ENCODE measurements at places on chromosomes 13 and 19.

DNA sequence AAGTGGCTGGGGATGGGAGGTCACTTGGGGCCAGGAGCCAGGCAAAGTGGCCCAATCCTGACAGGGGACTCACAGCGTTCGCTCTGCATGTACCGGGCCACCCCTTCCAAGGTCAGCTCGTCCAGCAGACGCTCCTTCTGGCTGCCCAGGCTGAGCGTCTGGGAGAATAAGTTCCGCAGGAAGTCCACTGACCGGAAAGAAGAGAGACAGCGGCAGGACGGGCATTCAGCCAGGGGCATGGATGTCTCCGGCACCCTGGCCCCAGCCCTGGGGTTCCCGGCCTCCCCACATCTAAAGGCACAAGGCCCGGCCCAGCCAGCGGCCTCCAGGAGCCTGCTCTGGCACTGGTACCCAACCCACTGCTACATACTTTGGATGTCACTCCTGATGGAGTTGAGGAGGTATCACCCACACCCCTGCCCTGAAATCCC is 6.1 kb downstream of the SIRT2 start:
- DNase-seq = no peak

DNA sequence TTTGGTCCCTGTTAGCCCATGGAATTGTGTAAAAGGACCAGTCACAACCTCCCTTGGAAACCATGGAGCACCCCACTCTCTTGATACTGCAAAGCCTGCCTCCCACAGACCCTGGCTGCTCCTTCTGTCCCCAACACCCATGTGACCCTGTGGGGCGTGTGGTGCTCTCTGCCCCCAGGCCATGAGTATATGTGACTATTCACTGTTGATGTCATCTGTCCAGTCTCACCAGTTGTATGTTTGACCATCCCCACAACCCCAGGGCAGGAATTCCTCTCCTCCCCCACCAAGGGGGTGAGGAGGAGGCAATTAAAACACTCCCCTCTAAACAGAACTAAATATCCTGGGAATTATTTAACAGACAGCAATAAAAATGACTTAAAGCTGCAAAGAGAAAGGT is 35.2 kb downstream of the KCTD15 start:
- no peak for DNase-seq

- no peak for DNase-seq
Observed at GRCh38 chr13:97348569-97349100, 85.3 kb upstream of the RAP2A start.

DNA sequence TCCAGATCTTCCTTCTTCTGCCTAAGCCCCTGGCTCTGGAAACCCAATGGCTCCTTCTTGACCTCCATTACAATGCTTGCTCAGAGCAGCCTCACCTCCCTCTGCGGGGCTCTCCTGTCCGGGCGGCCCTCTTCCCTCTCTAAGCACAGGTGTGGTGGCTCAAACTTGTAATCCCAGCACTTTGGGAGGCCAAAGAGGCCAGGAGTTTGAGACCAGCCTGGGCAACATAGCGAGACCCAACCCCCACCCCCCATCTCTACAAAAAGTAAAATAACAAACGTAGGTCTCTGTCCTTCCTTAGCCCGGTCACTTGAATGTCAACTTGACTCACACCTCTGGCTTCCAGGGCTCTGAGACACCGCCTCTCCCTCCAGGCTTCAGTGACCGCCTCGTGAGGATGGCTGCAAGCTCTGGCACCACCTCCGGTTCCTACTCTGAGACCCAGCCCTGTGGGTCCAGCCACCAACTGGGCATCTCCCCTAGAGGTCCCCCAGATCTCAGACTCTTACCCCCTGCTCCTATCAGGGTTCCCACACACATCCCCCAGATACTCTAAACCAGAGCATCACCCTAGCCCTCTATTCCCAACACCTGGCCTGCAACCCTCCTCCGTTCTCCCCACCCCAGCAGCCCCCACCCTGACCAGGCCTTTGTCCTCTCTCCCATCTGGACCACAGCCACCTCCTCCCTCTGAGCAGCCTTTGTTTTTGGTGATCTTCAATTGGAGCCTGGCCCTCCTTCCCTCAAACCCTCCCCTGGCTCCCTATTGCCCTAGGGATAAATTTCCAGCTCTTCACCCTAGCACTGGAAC is 4.7 kb upstream of the TLE2 start:
- no peak for DNase-seq

GRCh38 chr13:69603144-69603853 is 504.3 kb upstream of the ATXN8OS start:
- no peak for DNase-seq

GRCh38 chr13:99376132-99376531 is 68.9 kb upstream of the GPR183 start:
- DNase-seq = no peak

DNA sequence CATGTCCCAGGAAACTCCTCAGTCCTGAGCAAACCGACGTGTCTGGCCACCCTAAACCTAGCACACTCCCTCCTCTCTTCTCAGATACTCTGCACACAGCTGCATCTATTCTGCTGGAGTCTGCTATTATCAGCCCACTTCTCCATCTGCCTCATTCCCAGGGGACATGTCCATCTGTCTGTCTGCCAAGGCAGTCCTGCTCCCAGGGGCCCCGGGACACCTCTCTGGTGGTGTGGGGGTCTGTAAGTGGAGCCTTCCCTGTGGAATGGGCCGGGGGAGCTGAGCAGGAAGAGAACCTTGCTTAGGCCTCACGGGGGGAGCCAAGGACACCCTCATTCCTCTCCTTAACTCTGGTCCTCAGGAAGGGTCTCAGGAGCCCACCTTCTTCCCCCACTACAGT is 72.7 kb downstream of the ERICH6B start:
- DNase-seq = no peak

DNA sequence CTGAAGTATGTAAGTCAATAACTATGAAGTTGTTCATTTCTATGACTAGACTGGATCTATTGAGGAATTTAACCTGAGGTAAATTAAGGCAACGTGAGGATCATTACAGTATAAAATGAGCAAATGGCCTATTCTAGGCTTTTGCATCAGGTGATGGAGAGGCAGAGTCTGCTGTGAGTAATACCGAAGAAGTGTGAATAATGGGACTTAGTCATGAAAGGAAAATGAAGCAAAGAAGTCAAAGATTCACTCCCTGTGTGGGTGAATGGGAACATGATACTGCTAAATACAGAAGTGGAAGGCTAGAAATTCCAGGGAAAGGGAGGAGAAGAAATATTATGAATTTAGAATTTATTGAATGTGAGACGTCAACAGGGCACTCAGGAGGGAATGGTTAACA is 774.1 kb downstream of the LIG4 start:
- no peak for DNase-seq

DNA sequence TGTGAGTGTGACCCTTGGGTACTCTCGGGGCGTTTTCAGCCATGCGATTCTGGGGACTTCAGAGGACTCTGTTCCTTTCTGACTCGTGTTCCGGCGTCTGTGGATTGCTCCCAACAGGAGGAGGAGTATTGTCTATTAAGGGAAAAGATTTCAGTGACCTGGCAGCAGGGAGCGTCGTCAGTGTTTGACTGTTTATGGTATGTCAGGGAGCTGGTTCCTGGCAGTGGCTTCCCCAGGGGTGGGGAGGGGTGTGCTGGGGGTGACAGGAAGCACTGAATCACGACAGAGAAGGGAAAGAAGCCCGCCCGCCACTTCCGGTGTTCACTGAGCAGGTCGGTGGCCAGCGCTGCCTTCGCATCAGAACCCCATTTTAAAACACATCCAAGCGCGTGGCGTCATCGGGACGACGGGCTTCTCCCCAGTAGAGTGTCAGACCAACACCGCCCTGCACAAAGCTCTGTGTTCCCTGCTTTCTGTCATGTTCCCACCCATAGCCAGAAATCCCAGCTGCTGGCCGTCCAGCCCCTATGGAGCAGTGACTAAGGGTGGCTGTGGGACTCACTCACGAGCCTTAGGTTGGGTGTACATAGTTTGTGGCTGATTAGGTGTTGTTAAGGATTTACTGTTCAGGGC is 33.8 kb downstream of the COL4A2 start:
- DNase-seq = no peak

DNA sequence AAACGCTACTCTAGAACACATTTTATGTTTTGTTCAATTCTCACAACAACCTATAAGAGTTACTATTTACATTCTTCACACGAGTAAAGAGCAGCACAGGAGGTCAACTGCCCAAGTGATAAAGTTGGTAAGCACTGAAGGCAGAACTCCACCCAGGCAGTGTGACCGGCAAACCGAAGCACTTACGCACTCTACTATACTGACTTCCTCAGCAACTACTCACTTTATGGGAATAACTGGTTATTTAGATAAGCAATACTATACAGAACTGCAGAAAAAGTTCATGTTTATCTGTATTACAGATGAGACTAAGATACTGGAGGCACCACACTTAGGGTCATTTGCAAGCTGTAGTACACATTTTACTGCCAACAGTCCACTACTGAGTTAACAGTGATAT is 28.8 kb downstream of the FOXO1 start:
- no peak for DNase-seq
